ENCODE measurements at places on chromosomes 12 and 14.

DNA sequence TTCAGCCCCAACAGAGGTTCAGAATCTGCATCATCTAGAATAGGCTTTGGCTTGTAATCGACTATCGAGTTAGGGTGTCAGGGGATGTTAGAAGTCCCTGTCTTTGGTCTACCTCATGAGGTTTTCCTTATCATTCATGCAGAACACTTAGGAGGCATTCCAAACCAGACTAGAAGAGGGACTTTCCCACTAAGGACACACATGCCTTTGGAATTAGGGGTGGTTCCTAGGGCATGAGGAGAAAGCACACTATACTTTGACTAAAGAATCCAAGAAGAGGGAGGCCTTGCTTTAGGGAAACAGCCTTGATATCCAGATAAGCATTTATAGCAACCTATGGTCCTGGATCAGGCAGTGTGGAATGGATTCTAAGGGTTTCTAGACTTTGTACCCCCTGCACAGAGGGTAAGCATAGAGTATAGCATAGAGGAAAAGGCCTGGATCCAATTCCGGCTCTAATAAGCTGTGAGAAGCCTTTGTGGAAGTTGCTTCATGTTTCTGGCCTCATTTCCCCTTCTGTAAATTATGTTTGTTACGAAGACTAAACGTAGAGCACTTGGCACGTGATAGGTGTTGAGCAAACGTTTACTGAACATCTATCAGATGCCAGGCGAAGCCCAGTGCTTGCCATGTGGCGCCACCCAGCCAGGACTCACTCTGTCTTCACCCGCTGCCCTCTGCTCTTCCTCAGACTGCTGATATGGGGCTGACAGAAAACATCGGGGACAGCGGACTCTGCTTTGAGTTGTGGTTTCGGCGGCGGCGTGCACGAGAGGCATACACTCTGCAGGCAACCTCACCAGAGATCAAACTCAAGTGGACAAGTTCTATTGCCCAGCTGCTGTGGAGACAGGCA lies 13.2 kb downstream of the ZNF219 start:
- no peak for DNase-seq

GRCh38 chr14:67453575-67454300 lies 34.8 kb downstream of the TMEM229B start:
- DNase-seq, result no peak

GRCh38 chr14:75470238-75470797 lies 42.5 kb downstream of the JDP2 start:
- no peak for DNase-seq

GRCh38 chr12:48857278-48857994 lies 5.5 kb upstream of the DDX23 start:
- no peak for DNase-seq

DNA sequence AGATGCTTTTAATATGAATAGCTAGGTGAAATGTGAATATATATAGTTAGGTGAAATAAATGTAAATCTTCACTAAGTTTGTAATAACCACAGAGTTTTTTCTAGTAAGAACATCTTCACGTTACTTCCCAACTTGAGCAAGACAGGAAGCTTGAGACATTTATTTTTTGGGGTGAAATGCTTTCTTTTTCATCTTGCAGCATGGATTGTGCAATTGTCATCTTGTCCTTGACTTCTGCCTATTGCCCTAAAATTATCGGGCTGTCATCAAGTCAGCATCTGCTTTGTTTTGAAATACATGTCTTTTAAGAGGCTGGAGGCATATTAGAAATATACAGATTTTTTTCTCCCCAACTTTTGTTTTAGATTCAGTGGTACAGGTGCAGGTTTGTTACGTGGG lies 433.9 kb downstream of the PCNX1 start:
- DNase-seq, result no peak

DNA sequence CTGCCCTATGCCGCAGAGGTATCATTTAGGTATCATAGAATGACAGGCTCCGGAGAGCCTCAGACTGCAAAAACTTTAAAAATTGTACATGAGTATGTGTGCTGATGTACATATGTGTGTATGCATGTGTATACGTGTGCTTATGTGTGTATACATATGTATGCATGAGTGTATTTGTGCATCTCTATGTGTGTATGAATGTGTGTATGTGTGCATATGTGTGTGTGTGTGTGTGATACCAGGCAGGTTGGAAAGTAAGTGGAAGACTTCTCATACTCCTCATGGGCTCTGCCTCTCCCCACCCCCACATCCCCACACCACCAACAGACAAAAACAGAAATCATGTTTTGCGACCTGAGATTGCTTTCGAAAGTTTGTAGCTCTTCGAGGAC lies 621 bp upstream of the TMEM117 start:
- DNase-seq, result no peak

GRCh38 chr12:84641940-84642545 lies 270.6 kb downstream of the SLC6A15 start:
- DNase-seq, result no peak

GRCh38 chr14:68076451-68076850 lies 256.9 kb downstream of the RAD51B start:
- DNase-seq, result no peak

DNA sequence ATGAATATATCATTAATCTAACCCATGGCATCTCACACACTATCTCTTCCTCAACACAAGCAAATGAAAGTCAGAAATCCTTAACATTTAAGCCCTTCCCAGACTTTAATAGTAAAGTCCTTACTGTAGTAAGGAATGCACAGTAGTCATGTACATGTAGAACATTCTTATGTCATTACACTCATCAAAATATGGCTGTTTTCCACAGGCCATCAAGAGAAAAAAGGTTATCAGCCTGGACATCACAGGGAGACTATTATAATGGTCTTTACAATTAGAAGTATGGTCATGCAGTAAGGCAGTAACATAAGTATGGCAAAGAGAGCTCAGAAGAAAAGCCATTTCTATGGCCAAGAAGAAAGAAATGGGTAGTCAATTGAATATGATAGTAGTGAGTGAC lies 121.2 kb downstream of the SLC6A15 start:
- no peak for DNase-seq
